ENCODE measurements at places on chromosomes 13 and 19.
A peak's percentile ranks its signal among the peaks of the same experiment; 100 is the strongest.

DNA sequence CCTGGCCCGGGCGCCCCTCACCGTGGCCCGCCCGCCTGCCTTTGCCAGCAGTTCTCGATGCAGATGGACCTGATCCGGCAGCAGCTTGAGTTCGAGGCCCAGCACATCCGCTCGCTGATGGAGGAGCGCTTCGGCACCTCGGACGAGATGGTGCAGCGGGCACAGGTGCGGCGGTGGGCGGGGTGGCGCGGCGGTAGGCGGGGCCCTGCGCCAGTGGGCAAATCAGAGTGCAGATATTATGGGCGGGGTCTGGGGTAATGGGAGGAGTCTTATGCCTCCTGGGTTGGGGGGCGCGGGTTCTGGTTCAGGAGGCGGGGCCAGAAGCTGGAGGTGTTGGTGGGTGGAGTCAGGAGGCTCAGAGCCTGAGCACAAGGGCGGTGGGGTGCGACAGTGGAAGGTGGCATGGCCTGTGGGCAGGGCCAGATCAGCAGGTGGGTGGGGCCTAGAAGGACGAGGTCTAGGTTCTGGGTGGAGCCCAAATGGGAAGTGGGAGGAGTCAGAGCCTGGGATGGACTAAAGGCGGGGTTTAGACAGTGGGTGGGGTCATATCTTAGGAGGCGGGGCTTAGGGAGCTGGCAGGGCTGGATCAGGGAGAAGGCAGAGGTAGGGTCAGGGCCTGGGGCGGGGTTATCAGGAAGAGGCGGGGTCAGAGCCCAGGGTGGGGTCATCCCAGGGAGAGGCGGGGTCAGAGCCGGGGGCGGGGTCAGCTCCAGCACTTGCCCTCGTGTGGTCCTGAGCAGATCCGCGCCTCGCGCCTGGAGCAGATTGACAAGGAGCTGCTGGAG, 5.6 kb downstream of the APC2 start:
- DNase-seq: no peak

DNA sequence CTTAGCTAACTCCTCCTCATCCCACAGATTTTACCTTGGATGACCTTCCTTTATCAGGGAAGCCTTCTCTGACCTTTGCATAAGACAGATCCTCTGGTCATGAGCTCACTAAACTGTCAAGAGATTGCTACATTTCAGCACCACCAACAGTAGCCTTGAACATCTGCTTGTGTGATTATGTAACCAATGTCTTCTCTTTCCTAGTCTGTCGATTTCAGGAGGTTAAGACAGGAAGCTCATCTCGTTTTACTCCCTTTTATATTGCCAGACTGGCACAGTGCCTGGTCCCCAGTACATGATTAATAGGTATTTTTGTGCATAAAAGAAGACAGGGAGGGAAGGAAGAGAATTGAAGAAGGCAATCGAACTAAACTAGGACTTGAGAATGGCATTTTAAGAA, 1697.7 kb downstream of the EFNB2 start:
- no peak for DNase-seq

- no peak for DNase-seq
Measured at GRCh38 chr13:111506125-111506524, 185.7 kb downstream of the TEX29 start.

GRCh38 chr19:18612051-18612771, 459 bp upstream of the TMEM59L start:
- DNase-seq: no peak

- no peak for DNase-seq
Measured at GRCh38 chr13:103315711-103316110, 249.5 kb upstream of the SLC10A2 start.

GRCh38 chr19:35389192-35389861, 18.5 kb downstream of the GPR42 start:
- no peak for DNase-seq

DNA sequence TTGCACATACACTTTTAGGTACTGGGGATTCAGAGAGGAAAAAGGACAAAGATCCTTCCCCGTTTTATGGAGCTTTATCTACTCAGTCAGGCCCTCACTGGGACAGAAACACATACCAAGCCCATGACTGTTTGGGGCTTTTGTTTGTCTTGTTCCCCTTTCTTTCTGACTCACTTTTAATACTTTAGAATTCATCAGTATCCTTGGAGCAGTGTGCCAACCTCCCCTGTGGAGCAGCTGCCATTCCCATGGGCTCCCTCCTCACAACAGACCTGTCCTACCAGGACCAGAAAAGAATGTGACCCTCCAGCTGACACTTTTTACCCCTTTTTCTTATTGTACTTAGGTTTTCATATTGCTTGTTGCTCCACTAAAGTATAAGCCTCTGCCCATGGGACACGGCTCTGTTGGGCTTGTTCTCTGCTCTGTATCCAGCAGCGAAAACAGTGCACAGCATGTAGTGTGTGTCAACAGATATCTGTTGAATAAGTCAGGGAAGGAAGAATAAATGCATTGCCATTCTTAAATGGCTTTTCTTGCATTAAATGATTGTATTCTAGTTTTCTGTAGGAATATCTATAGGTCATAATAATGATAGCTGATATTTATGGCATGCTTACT, 431.1 kb downstream of the EFNB2 start:
- DNase-seq: no peak

GRCh38 chr19:46016426-46017094, 6.3 kb downstream of the PGLYRP1 start:
- peak; percentile 84 for DNase-seq

DNA sequence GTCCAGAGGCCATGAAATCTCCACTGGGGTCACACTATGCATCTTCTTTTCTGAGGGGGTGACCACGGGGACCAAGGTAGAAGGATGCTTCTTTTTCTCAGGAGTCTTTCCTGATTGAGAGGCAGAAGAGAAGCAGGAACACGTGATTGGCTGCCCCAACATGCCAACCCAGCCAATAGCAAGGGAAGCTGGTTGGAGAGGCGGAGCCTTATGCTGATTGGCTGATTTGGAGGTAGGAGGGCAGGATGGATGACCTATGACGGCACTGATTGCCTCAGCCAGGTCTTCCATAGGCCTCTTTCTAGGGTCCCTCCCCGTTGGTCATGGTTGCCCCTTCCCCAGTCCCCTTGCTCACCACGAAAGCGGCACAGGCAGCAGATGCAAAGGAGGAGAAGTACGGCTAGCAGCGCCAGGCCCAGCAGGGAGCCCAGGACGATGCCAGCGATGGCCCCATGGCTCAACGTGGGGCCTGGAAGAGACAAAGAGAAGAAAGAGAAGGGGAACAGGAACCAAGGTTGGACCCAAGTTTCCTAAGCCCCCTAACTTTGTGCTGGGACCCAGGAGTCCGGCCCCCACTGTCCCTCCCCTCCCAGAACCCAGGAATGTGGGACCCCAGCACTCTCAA, 8.0 kb downstream of the VSIG10L start:
- no peak for DNase-seq

GRCh38 chr13:100497389-100497788, 91.2 kb downstream of the GGACT start:
- DNase-seq: no peak

DNA sequence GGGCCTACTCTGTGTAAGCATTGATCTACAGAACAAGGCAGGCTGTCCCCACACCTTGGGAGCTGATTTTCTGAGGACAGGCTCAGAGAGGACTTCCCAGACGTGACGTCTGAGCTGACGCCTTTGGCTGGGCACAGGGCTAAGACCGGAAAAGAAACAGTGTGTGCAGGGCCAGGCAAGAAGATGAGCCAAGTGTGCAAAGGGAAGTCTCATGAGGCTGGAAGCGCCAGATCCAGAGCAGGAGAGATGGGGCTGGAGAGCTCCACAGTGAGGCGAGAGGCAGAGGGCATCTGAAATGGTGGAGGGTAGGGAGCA, 12.7 kb downstream of the IGLON5 start:
- DNase-seq: no peak

- no peak for DNase-seq
Measured at GRCh38 chr13:68160466-68160865, 930.3 kb upstream of the PCDH9 start.

DNA sequence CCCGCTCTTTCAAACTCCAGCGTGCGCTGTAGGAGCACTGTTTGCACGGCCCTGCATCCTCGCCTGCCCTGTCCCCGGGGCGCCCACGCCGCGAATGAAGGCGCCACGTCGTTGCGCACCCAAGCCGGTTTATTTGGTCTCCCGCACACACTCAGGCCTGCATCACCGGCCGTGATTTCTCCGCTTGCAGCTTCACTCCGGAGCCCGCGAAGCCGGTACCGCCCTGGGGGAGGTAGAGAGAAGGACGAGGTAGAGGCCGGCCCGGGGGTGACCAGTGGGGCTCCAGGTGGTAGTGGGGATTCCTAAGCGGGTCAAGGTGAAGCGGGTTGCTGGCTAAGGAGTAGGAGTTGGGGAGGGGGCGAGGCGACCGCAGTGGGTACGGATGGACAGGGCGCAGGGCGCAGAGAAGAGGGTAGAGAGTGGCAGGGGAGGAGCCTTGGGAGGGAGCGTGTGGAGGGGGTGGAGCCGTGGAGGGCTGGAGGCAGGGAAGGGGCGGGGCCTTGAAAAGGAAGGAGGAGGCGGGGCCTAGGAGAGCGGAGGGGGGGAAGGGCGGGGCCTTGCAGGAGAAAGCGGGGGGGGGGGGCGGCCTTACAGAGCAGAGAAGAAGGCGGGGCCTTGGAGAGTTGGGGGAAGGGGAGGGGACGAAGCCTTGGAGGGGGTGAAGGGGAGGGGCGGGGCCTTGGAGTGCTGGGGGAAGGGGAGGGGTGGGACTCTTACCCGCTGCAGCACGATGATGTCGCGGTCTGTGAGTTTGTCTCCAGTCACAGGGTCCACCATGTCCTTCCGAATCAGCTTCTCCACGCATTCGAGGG, 24.6 kb downstream of the NOSIP start:
- DNase-seq: no peak

DNA sequence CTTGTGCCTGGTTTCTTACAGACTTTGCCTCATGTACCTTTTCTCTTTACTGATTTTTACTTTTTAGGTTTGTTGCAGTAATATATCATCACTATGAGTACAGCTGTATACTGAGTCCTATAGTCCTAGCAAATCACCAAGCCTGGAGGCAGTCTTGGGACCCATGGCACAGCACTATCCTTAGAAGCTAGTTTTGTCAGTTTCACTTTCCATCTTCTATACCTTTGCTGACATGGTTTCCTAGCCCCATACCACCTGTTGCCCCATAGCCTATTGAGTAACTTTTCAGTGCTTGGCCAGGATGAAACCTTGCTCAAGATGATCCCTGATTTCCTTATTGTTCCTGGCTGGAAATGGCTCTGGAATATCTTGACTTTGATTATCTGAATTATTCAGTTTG, 826.4 kb downstream of the GPC5 start:
- DNase-seq: no peak

GRCh38 chr19:40220674-40221073, 2.5 kb upstream of the TTC9B start:
- no peak for DNase-seq

DNA sequence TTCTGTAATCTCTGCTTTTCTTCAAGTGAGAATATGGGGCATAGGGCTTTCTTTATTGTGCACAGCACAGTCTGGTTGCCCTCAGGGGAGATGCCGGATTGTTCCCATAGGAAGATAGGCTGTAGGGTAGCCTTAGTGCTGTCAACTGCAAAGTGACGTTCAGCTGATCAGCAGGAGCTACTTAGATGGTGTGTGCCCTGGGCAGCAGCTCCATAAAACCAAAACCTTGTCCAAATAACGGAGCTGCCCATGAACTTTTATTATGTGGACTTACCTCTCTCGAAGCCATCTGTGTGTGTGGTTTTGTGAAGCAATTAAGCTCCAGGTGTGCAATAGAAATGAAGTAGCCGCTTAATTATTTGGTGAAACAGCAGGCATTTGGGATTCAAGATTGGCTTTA, 120.0 kb upstream of the RNF113B start:
- peak; percentile 76 for DNase-seq

DNA sequence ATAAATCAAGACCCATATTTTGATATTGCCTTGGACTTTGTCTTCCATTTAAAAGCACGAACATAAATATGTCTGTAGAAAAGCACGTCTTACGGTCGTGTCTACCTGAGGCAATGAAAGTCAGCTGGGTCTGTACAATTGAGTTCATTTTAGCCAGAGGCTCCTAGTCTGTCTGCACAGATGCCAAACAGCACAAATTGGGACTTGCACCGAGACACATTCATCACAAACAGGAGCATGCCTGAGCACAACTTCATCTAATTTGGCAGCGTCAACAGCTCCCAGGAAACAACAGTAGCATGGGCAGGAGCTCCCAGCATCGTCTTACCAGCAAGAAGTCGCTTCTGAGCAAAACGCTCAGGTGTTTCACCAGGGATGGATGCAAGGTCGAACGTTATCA, 687.0 kb downstream of the EFNB2 start:
- no peak for DNase-seq

- DNase-seq: no peak
Measured at GRCh38 chr13:107811233-107812013, 403.9 kb downstream of the LIG4 start.

- DNase-seq: no peak
Measured at GRCh38 chr13:27712421-27712820, 79.9 kb upstream of the GSX1 start.

DNA sequence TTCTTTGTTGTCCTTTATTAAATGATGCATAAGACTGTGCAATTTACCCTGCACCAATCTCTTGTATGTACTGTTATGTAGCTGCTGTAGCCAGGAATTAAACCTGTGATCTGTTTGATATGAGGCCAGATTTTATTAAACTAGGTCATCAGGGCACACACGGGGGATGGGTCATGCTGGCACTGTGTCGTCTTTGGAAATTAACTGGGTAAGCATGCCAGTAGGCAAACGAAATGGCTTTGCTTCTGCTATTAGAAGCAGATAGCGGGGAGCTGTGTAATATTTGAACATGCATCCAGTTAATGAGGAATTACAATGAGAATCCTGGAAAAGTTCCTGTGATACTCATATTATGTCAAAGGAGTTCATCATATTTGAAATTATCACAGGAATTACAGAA, 23.5 kb downstream of the MTUS2 start:
- DNase-seq: no peak

GRCh38 chr13:46685006-46685730, 111.8 kb downstream of the ESD start:
- DNase-seq: no peak

GRCh38 chr13:73303851-73304250, 245.0 kb downstream of the KLF5 start:
- DNase-seq: no peak

- no peak for DNase-seq
Measured at GRCh38 chr13:40189898-40190630, 476.4 kb downstream of the FOXO1 start.

DNA sequence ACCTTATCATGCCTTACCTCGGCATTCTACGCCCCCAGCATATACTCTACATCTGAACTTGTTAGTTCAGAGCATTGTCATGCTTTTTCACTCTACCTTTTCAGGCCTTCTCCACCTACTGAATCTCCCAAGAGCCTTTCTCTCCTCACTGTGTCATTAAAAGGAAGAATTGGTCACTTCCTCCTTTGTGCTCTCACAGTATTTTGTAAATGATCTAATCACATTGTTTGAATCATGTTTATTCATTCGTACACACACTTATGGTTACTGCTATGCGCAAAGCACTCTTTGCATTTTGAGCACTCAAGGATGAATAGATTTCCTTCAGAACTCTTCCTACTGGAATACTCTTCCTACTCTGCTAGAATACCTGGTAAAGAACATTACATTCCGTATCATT, 15.8 kb upstream of the ELF1 start:
- DNase-seq: no peak

GRCh38 chr13:44425815-44426078, 52.1 kb downstream of the SERP2 start:
- DNase-seq: no peak
